ENCODE measurements at places on chromosomes 7 and 10.

DNA sequence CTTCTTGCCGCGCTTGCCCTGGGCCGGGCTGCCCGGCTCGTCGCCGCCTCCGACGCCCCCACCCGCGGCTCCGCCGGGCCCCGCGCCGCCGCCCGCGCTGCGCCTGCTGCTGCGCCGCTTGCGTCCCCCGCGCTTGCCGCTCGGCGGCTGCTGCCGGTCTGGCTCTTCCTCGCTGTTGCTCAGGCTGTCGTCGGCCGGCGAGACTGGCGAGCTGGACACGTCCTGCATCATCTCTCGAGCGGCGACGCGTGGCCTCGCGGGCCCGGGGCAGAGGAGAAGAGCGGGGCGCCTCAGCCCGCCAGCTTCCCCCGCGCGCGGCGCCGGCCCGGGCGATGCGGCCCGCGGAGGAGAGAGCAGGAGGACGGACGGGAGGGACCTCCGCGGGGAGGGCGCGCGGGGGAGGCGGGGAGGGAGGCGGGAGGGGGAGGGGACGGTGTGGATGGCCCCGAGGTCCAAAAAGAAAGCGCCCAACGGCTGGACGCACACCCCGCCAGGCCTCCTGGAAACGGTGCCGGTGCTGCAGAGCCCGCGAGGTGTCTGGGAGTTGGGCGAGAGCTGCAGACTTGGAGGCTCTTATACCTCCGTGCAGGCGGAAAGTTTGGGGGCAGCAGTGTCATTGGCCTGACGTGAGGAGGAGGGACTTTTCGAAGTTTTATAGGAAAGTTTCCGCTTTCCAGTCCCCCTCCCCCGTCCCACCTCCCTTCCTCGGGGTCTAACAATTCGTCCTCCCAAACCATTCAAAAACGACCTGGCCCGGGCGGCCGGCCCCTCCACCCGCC is at the start of gene TWIST1:
TSS of gene TWIST1 (minus strand) at position 546 of the 779 bp plus-strand sequence. CDS start at position 231, 315 bp downstream.
- H3K27me3 ChIP-seq: no peaks in the 10 kb centered on the region
- peak within 1 kb of the TSS; percentile 85 for H3K4me3 ChIP-seq
- no peaks in the 10 kb centered on the region for H3K4me1 ChIP-seq

- no peak overlapping the region for H3K4me3 ChIP-seq
- DNase-seq: no peak
- no peak overlapping the region for H3K27ac ChIP-seq
- H3K4me1 ChIP-seq: no peaks in the 10 kb centered on the region
- no peaks in the 10 kb centered on the region for H3K36me3 ChIP-seq
- no peaks in the 10 kb centered on the region for H3K27me3 ChIP-seq
Measured at GRCh38 chr10:69742928-69743602, 58.6 kb upstream of the COL13A1 start.

GRCh38 chr7:111933609-111934008 is 272.6 kb downstream of the DOCK4 start:
- no peaks in the 10 kb centered on the region for H3K27me3 ChIP-seq
- no peaks in the 10 kb centered on the region for H3K36me3 ChIP-seq
- H3K4me3 ChIP-seq: no peak overlapping the region
- no peak for DNase-seq
- H3K4me1 ChIP-seq: no peaks in the 10 kb centered on the region

DNA sequence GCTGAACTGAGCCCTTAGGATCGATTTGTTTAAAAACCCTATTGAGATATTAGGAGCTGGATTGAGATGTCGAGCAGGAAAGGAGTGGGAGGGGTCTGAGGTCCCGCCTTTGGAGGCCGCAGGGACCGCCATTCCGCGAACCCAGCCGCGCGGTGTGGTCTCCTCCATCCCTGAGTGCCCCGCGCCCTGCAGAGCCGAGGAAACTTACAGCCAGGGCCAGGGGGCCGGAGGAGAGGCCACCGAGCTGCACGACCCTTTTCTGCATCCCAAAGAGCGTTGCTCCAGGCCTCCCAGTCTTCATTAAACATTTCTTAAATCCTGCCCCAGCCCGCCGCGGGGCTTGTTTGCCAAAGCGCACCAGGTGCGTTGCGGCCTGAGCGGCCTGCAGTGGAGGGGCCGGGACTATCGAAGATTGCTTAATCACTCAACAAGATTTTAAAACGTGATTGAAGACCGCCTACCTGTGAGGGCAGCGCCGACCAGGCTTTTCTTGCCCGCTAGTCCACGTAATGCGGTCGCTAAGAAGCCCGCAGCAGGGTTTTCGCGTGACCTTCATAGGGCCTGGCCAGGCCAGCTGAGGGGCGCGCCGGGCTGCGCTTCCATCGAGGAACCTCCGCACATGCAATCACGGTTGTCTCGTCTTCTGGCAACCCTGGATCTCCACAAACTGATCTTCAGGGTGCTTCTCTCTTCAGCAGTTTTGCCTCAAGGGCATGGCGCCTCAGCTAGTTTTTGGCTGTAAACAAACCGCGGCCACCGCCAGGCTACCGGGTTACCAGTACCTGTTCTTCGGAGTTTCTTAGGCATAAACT is 2.0 kb upstream of the CTBP2 start:
- no peaks in the 10 kb centered on the region for H3K27me3 ChIP-seq
- H3K36me3 ChIP-seq: no peaks in the 10 kb centered on the region
- DNase-seq: peak; percentile 74
- H3K4me1 ChIP-seq: no peaks in the 10 kb centered on the region
- peak overlapping the region; percentile 99 for H3K27ac ChIP-seq

DNA sequence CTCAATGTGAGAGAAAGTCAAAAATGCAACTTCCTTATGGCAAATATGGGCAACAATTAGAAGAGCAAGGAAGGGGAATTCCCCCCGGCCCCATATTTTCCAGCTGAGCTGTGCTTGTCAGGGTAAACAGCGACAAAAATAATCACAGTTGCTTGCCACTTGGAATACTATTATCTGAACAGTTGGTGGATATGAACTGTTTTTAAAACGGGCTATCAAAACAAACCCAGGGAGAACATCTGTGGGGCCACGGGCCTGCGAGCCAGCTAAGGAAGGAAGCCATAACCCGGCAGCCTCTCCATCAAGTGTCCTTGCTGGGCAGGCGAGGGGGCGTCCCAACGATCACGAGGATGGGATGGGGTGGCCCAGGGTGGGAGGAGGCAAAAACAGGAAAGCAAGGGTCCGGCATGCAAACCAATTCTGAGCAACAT is 228.4 kb downstream of the ARHGAP12 start:
- DNase-seq: no peak
- peaks cover 7% of the 10 kb centered on the region for H3K4me1 ChIP-seq
- H3K36me3 ChIP-seq: no peaks in the 10 kb centered on the region
- no peak overlapping the region for H3K4me3 ChIP-seq
- H3K27me3 ChIP-seq: no peaks in the 10 kb centered on the region
- peak overlapping the region; percentile 90 for H3K27ac ChIP-seq

DNA sequence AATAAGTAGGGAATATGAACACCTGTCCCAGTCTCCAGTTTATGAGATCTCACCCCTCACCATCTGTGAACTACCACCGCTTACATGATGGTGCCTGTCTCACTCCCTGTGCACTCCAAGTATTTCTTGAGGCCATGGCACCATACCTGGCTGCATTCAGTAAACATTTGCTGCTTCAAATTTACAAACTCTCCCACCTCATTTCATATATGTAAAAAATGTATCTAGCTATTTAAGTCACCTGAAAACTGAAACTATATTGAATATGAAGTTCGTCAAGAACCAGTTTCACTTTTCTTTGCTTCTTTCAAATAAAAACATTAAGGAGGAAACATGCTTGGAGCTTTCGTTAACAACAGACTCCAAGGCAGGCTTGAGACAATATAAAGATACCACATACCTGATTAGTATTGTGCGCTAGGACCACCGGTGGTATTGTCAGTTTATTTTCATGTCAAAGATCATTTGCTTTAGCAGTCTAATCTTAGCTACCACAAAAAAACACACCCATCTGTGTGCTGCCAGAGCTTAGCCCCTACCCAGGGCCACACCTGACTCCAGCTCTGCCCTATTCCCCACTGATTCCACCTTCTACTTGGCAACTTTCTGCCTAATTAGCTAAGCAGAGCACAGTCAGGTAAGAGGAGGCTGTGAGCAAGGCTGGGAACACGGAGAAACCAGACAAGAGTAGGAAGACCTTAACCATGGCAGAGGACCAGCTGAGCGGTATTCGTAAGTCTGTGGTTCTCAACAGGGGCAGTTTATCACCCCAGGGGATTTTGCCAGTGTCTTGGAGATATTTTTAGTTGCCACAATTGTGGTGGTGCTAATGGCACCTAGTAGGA is 92.0 kb downstream of the ZFAND4 start:
- no peaks in the 10 kb centered on the region for H3K27me3 ChIP-seq
- H3K4me3 ChIP-seq: no peak overlapping the region
- no peaks in the 10 kb centered on the region for H3K4me1 ChIP-seq
- H3K36me3 ChIP-seq: no peaks in the 10 kb centered on the region
- peak overlapping the region; percentile 71 for H3K27ac ChIP-seq

GRCh38 chr10:78700413-78700812 is 368.4 kb upstream of the ZMIZ1 start:
- H3K27ac ChIP-seq: no peak overlapping the region
- H3K4me1 ChIP-seq: no peaks in the 10 kb centered on the region
- no peak for DNase-seq
- no peak overlapping the region for H3K4me3 ChIP-seq
- no peaks in the 10 kb centered on the region for H3K36me3 ChIP-seq

- no peak overlapping the region for H3K4me3 ChIP-seq
- no peak for DNase-seq
- no peaks in the 10 kb centered on the region for H3K27me3 ChIP-seq
- no peaks in the 10 kb centered on the region for H3K4me1 ChIP-seq
- no peak overlapping the region for H3K27ac ChIP-seq
Measured at GRCh38 chr7:90777465-90777864, 181.3 kb downstream of the CDK14 start.

DNA sequence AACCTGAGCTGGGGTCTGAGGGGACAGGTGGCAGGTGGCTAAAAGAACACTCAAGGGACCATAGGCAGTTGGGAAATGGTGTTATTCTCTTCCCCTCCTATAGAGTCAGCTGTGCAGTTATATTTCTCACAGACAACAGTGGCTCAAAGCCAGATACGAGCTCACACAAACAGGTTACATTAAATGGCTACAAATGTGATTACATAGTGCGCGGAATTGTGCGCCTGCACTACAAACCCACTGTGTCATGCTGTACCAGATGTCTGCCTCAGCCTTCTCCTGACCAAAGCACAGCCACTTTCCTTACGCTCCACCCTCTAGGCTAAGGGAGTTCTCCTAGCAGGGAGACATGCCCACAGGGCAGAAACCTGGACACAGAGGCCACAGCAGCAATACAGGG is 387.2 kb downstream of the CNTNAP2 start:
- H3K27me3 ChIP-seq: no peaks in the 10 kb centered on the region
- H3K4me3 ChIP-seq: no peak overlapping the region
- no peaks in the 10 kb centered on the region for H3K36me3 ChIP-seq

DNA sequence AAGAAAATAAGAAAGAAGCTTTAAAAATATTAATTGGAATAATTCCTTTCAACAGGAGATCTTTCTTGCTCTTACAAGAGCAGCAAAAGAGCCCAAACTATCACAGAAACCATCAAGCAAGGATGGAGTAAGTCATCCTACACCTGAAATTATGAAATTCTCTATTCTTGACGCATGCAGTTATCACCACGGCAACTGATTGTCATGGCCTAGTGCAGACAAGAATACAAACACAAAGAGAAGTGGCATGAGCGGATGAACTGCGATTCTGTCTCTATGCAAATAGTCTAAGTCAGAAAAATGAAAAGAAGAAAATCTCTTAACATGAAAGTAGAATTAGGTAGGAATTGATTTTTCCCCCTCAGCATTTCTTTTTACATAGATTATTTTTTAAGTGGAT is 54.8 kb upstream of the SLC35B4 start:
- no peaks in the 10 kb centered on the region for H3K4me1 ChIP-seq
- DNase-seq: no peak
- H3K27me3 ChIP-seq: no peaks in the 10 kb centered on the region
- H3K4me3 ChIP-seq: no peak overlapping the region

DNA sequence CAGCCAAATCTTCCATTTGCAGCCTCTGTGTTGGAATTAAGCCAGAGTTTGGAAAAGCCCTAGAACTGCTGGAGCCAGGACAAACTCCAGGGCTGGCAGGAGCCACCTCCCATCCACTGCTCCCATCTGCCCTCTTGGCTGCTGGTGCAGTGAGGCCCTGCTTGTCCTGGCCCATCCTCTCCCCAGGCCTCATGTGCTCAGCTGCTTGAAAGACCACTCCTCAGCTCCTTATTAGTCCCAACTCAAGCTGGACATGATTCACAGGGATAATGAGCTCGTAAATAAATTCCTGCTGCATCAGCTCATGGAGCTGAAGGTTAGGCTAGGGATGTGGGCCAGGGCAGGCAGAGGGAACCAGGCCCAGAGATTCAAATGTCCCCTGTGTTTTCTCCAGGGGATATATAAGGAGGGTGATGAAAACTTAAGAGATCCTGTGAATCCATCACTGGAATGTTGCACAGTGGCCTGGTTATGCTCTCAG is 282.8 kb downstream of the RPS24 start:
- H3K4me3 ChIP-seq: no peak overlapping the region
- H3K36me3 ChIP-seq: no peaks in the 10 kb centered on the region
- H3K27ac ChIP-seq: no peak overlapping the region

DNA sequence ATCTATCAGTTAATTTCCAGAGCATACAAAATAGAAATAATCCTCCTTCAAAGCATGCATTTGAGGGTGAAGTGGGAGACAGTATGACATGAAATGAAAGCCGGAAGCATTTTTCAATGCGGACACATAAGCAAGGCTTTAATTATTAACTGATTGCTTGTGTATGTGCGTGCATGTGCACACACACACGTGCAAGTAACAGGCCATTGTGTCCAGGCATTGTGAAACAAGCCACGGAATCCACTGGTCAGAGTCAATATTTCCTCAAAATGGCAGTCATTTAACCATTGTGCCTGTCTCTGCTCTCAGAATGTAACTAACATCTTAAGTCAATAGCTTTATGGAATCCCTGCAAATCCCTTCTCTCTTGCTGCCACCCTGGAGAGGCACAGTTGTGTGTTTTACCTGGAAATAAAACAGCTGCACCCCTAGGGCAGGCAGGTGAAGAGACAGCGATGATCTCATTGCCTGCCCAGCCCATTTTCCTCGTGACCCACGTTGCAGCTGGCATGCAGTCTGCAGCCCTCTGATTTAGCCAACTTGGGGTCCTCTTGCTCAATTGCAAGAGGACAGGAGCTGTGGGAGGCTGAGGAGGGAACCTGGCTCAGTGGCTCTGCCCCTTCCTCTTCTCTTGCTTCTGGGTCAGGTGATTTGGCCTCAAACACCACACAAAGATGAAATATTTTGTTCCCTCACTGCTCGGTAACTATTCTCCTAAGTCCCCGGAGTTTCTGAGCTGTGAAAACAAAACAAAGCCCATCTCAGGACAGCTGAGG is 500.9 kb upstream of the ZMIZ1 start:
- H3K27me3 ChIP-seq: no peaks in the 10 kb centered on the region
- no peaks in the 10 kb centered on the region for H3K4me1 ChIP-seq
- no peak overlapping the region for H3K27ac ChIP-seq
- no peak overlapping the region for H3K4me3 ChIP-seq
- DNase-seq: no peak
- H3K36me3 ChIP-seq: no peaks in the 10 kb centered on the region

- no peaks in the 10 kb centered on the region for H3K36me3 ChIP-seq
- H3K4me1 ChIP-seq: peaks cover 4% of the 10 kb centered on the region
- H3K4me3 ChIP-seq: no peak overlapping the region
- H3K27me3 ChIP-seq: no peaks in the 10 kb centered on the region
- DNase-seq: no peak
- no peak overlapping the region for H3K27ac ChIP-seq
Measured at GRCh38 chr10:77633376-77633775, 4.2 kb downstream of the KCNMA1 start.

Data from breast epithelium (tissue), 4 donors.